Putamen (tissue), 1 donor: ENCODE measurements at places on chromosomes 13 and 19.

GRCh38 chr19:44817725-44818465 is 9.0 kb downstream of the BCAM start:
- no peak for DNase-seq

DNA sequence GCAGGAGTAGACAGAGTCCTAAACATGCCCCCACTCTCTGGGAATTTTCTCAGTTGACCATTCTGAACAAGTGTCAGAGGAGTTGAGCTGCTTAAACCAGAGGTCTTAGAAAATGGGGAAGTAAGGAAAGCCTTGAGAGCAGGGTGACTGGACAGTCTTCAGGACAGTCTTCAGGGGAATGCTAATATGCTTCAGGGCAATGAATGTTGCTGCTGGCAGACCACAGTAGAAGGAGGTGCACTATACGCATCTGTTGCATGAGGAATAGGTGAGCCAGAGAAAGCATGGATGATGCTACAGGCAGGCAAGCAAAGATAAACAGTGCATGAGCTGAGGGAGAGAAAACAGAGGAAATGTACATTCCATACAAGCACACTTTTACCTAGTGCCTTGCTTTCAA is 196.6 kb upstream of the GPR12 start:
- DNase-seq = no peak

DNA sequence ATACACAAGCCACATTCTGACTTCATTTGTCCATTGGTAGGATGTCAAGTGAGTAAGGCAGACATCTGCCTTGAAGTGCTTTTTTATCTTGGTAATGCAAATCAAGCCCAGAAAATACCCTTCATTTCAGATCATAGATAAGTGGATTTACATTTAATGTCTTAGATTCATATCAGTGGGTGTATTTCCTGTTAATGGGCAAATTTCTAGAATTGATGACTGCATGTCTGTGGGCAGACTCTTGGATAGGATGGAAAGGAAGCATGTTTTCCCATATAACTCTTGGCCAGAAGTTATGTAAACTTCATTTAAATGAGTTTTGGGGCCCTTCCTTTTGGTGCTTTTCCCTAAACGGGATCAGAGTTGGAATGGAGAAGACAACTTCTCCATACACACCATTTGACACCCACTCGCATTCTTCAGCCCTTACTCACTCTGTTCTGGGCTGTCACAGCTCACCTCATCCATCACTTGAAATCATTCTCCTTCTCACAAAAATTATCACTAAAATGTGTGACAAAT is 154.6 kb downstream of the FLT1 start:
- DNase-seq = no peak

DNA sequence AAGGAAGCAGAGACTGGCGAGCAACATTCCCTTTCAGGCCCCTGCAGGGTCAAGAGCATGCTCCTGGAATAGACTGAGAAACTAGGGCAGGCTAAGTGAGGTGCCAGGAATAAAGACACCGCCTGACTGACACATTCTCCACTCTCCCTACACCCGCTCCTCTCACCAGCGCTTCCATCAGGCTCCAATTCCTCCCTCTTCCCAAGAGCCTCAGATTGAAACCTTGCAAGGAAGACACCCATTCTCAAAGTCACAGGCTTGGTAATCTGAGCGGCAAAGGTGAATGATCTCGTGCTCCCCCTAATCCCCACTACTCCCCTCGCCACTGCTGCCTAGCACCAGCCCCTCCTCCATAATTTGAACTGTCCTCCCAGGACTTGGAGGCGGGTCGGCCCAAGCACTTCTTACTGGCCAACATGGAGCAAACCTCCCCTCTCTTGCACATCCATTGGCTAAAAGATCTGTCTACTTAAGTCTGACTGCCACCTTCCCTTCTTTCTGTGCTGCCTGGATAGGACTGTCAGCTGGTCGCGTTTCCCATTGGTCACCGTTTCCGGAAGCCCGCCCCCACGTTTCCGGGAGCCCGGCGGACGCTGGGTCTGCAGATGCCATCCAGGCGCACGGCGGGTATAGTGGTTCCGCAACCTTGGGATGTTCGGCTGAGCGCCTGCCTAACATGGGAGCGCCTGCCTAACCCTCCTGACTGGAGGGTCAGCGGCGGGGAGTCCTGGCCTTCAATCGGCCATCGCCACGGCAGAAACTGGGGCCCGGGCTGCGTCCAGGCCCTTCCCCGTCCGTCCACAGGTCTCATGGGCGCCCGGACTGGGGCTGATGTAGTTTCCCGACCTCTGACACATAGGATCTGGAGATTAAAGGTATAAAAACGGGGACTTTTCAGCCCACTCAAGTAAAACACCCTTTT is 33.6 kb downstream of the ZNF383 start:
- DNase-seq = peak; percentile 99

- no peak for DNase-seq
These were observed 20.9 kb upstream of the KLF2 start for GRCh38 chr19:16303755-16304154.

GRCh38 chr19:45754323-45754722 is 14.7 kb downstream of the SIX5 start:
- no peak for DNase-seq

DNA sequence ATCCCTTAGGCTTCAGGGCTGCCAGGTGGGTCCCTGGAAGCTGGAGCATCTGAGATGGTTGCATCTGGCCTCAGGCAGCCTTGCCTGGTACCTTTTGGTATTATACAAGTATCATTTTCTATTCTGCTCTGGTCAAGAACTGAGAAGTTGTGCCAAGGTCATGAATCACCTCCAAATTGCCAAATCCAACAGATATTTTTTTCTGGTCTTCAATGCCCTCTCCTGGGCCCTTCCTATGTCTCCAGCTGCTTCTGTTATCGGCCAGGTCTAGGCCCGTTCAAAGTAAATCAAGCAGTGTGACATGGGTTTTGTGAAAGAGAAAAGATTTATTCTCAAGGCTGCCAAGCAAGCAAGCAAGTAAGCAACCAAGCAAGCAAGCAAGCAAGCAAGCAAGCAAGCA is 271.1 kb upstream of the MAB21L1 start:
- DNase-seq = no peak

- no peak for DNase-seq
These were observed 39.3 kb upstream of the TCF3 start for GRCh38 chr19:1691589-1692290.

DNA sequence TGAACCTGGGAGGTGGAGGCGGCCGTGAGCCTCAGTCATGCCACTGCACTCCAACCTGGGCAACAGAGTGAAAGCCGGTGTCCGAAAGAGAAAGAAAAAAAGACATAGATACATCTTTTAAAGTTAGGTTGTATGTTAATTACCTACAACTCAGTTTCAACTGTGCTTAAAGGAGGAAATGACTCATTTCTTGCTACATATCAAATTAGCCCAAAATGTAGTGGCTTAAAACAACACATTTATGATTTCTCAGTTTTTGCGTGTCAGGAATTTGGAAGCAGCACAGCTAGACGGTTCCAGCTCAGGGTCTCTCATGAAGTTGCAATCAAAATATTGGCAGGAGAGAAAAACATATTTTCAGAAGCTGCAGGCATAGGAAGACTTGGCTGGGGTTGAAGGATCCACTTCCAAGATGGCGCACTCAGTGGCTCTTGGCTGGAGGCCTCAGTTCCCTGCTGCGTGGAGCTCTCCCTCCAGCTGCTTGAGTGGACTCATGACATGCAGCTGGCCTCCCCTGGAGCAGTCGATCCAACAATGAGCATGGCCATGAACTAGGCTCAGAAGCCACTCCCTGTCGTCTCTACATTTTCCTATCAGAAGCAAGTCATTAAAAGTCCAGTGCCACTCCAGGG is 7.1 kb downstream of the LDLR start:
- no peak for DNase-seq

- DNase-seq = peak; percentile 91
These were observed at the start of gene PNMA8B for GRCh38 chr19:46495786-46496099. Gene PNMA8B (minus strand): TSS chr19:46495867. CDS start chr19:46495465, 402 bp downstream.

GRCh38 chr13:109733550-109733949 is 52.8 kb downstream of the IRS2 start:
- no peak for DNase-seq

- no peak for DNase-seq
These were observed 57.7 kb downstream of the POLR1D start for GRCh38 chr13:27679396-27679795.

DNA sequence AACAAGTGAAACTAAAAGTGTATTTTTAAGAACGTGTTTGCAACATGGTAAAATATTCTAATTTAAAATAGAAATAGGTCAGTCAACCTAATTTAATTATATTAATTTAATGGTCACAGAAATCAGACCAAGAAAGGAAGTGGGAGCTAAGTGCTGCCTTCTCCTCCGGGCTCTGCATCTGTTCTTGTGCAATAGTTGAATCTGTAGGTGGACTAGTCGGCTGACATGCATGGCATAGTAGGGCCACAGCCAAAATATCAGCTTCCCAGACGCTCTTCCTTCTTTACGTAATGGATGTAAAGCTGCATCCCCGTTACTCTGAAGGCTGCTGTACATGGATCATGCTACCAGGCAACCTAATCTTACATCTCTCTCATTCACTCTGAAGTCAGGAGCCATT is 47.3 kb downstream of the COL4A1 start:
- DNase-seq = no peak

- peak; percentile 78 for DNase-seq
These were observed 249.8 kb downstream of the DCLK1 start for GRCh38 chr13:35881360-35881759.

DNA sequence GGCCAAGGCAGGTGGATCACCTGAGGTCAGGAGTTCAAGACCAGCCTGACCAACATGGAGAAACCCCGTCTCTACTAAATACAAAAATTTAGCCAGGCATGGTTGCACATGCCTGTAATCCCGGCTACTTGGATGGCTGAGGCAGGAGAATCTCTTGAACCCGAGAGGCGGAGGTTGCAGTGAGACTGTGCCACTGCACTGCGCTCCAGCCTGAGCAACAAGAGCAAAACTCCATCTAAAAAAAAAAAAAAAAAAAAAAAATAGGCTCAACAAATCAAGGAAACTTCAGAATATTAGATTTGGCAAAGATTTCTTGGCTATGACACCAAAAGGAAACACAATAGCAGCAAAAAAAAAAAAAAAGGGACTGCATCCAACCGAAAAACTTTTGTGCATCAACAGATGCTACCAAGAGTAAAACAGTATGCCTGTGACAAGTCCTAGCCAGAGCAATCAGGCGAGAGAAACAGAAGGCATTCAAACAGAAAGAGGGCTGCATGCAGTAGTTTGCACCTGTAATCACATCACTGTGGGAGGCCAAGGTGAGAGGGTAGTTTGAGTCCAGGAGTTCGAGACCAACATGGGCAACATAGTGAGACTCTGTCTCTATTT is 23.8 kb downstream of the ZNF160 start:
- DNase-seq = no peak

GRCh38 chr13:77980592-77980991 is 62.0 kb upstream of the EDNRB start:
- no peak for DNase-seq

DNA sequence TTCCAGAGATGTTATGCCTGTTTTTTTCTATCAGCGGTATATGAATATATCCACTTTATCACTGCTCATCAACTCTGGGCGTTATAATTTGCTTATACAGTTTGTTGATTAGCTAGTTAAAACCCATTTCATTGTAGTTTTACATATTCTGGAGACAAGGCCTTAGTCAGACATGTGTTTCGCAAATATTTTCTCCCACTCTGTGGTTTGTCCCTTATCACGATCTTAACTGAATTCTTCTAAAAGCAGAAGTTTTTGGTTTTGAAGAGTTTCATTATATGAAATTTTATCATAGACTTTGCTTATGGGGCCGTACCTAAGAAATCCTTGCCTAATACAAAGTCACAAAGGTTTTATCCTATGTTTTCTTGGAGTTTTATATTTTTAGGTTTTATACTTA is 84.6 kb downstream of the FRY start:
- no peak for DNase-seq

DNA sequence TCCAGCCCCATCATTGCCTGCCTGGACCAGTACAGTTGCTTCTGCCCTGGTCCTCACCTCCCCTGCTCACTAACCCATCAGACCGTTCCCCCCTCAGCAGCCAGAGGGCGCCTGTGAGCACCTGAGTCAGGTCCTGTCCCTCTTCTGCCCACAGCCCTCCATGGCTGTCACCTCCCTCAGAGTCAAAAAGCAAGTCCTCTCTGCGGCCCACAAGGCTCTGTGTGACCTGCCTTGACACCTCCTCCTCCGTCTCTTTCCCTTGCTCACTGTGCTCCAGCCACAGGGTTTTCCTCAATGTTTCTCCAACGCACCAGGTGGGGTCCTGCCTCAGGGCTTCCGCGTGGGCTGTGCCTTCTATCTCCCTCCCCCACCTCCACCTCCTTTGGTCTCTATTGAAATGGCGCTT is 29.4 kb upstream of the PTPRS start:
- DNase-seq = no peak

DNA sequence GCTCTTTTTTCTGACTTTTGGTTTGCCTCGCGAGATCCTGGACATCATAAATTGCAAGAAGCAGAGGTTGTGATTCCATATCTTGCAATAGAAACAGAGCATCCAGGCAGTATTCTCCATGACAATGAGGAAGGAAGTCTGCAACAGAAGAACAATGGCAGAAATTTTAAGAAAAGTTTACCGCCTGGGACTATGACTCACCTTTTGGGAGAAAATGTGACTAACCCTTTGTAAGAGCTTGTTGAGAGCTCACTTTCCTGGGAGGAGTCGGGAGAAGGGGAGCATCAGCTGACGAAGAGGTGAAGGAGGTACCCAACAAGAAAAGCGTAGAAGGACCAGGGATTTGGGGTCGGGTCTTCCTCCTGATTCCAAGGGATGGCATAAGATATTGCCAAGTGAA is 34.3 kb upstream of the TNFSF11 start:
- DNase-seq = no peak

GRCh38 chr13:66795636-66796035 is 434.5 kb downstream of the PCDH9 start:
- DNase-seq = peak; percentile 50

DNA sequence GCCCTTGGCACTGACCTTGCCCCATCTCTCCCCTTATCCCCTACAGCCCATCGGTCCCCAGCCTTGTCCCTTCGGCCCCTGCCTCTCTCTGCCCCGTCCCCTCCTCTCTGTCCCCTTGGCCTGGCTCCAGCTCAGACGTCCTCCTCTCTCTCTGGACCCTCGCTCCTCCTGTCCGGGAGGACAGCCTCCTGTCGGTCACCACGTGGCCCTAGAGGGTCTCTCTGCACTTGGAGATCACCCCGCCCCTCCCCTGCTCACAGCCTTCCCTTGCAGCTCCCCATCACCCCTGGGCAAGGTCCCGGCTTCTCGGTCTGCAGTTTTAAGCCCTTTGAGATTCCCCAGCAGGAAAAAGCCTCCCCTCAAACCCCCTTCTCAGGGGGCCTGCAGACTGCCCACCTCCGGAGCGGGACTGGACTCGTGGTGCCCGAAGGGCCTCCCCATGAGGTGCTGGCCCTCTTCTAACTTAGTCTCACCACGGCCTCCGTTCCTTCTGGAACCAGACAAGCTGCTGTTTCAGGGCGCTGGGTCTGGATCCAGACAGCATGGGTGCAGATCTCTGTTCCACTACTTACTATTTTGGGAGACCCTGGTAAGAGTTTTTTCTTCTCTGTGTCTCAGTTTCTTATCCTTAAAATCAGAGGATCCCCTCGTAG is 3.3 kb upstream of the KLK15 start:
- no peak for DNase-seq

- DNase-seq = no peak
These were observed 1124.8 kb upstream of the PRR20A start for GRCh38 chr13:56015919-56016318.
